Activated CD4-positive, alpha-beta T cell treated with anti-CD3 and anti-CD28 coated beads for 4 hours (primary cell): ENCODE measurements at places on chromosomes 2 and 18.

DNA sequence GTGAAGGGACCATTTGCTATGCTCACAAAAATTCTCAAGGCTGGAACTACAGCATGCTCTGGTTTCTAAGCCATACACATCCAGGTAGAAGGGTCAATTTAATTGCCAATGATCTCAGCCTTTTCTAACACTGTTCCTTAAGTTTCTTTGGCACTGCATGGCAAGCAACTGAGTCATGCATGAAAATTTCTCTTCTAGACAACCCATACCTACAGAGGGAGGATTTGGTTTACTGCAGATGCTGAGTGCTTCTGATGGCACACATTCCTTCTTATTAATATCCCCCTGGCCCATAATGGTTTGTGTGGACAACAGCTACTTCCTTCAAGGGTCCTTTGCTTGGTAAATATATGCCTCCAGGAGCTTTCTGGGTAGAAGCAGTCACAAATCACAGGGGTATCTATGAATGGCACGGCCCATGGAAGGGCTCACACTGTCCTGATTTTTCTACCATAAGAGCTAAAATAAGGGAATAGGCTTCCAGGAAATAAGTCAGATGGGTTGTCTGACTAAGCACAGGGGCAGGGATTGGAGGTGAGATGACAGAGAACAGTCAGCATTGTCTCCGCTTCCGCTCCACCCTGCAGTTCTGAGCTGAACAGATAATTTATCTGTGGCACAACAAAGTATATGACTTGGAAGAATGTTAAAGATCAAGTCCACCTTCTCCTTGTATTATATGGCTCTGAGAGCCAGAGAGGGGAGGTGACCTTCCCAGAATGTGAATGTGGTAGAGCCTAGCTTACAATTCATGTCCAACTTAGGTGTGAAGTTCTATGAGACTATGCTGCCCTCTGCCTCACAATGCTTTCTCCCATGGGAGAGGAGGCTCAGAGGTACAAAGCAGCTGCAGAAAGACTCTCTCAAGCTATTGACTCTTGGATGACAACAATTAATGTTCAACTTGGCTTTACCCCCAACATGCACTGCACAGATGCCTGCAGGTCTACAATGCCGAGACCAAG is 199.2 kb upstream of the TNP1 start:
- no peak for DNase-seq

GRCh38 chr2:60500861-60501260 is 52.6 kb downstream of the BCL11A start:
- no peak for DNase-seq

- DNase-seq = no peak
These were observed 11.2 kb upstream of the LBH start for GRCh38 chr2:30219886-30220875.

GRCh38 chr2:46381263-46381849 is 84.1 kb downstream of the EPAS1 start:
- no peak for DNase-seq

- DNase-seq = no peak
These were observed 81.4 kb downstream of the MYCN start for GRCh38 chr2:16021611-16022363.

GRCh38 chr18:63431180-63431579 is 8.9 kb upstream of the VPS4B start:
- DNase-seq = no peak

GRCh38 chr2:200757399-200757798 is 54.3 kb upstream of the BZW1 start:
- no peak for DNase-seq

DNA sequence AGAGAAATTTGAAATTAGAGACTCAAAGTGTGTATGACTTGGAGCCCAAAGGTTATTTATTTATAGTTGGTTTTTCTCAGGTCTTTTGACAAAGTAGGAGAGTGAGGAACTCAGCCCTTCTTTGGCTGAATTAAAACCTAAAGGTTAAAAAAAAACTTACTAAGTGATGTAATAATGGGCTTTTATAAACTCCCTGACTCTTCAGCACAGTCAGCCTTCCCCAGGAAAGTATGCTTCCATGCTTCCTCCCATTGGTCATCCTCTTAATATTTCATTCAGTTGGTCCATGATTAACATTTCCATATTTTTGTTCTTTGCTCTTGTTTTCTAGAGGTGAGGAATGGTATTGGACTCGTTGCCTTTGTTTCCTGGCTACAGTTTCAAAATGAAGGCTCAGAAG is 7.2 kb downstream of the ARPC2 start:
- no peak for DNase-seq

GRCh38 chr2:196959734-196960338 is 33.3 kb upstream of the PGAP1 start:
- DNase-seq = no peak

DNA sequence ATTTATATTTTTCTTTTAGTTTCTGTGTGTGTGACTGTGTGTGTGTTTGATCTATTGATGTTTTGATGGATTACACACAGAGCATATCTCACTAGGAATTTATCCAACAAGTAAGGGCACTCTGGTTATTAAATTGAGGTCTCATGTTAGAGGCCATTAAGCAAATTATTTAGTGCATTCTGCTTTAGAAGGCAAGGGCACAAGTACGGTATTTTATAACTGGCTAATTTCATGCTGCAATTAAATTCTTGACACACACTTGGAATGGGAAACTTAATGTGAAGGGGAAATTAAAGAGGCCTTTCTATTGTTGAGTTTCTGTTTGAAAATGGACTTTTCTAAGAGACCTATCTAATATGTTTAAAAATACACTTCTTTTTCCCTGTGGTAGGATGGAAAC is 25.8 kb downstream of the NYAP2 start:
- no peak for DNase-seq

DNA sequence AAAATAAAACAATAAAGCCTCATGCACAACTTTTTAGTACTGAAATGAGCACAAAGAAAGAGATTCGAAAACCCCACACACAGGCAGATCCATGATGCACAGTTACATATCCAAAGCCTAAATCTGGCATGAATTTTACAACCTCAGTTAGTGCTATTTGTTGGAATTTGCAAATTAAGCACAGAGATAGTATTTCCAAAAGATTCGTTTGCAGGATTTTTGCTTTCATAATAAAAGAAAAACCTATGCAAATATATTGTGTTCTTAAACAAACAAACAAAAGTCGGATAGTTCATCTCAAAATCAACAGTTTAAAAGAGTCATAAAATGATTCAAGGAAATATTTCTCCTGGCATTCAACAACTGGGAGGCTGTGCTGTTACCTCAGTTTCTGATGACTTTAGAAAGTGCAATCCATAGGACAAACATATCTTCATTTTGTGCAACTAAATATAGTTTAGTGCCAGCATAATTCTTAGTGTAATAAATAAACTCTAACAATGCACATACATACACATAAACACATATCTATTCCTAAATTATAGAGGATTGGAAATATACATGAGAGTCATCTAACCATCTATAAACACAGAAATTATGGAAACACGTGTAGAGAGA is 10.8 kb downstream of the PAX3 start:
- no peak for DNase-seq

DNA sequence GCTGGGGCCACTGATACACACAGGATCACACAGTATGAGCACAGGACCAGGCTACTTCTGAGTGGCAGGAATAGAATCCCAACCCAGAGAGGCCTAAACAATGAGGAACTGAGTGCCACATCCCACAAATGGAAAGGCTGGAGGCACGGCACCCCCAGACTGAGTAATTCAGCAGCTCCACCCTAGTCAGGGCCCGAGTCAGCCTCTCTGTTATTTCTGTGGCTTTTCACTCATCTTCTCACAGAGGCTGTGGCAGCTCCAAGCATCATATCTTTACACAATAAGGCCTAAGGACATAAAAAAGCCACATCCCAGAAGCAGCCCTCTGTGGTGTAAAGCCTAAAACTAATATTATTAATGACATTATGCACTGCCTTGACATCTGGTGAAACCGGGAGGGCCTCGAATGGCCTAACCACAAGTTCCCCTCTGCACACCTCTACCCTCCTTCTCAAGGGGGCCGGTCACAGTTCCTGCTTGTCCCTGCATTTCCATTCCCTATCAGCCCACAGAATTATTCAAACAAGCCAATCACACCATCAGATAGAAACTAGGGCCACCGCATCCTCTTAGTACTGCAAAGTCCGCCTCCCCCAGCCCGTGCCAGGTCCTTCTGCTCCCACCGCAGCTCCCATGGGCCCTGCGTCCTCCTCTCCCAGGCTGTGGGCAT is 12.5 kb upstream of the MAL start:
- DNase-seq = no peak

DNA sequence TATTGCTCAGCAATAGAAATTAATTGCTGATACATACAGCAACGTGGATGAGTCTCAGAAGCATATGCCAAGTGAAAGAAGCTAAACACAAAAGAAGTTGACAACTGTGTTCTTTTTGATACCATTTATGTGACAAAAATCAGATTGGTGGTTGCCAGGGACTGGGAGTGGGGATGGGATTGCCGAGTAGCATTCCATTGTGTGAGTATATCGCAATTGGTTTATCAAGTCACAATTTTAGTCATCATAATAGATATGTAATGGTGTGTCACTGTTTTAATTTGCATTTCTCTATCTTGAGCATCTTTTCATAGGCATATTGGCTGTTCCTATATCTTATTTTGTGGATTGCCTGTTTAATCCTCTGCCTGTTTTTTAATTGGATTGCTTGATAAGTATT is 20.9 kb downstream of the STRADB start:
- no peak for DNase-seq

GRCh38 chr2:141522048-141522447 is 608.8 kb downstream of the LRP1B start:
- DNase-seq = no peak

DNA sequence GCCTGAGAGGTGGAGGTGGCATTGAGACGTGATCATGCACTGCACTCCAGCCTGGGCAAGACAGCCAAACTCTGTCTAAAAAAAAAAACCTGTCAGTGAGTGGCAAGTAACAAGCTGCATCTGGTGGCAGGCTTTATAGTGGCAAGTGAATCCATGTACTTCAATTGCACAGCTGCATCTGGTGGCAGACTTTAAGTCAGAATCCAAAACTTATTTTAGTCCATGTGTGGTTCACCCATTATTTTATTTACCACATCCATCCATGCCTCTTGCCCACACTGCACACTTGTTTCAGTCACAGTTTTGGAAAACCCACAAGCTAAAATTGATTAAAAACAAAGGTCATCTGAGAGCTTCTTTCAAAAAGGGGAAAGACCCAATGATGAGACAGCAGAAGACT is 1636.4 kb upstream of the NXPH2 start:
- DNase-seq = no peak

DNA sequence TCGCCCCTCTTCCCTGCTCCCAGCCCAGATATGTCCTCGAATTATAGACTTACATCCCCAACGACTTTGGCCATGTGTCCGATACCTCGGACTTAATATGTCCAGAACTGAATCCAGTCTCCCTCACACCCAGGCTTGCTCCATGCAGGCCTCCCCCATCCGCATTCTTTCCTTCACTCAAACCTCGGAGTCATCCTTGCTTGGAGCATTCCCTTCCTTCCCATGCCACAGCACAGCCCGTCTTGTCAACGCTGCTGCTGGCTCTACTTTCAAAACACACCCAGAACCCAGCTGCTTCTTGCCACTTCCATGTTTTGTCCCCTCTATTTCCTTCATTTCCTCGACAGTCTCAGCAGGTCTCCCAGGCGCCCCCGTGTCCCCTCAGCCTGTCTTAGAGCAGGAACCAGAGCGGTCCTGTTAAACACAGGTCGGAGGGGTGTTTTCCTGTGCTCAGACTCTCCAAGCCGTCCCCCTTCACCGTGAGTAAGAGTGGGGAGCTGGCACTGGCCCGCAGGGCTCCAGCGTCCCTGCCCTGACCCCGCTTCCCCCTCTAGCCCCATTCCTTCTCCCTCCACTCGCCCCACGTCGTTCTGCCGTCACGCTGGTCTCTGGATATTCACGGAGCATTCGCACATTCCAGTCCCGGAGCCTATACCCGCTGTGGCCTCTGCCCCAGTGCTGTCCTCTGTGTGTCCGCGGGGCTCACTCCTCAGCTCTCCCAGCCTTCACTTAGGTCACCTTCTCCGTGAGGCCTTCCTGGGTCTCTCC is 54.4 kb downstream of the VAPA start:
- no peak for DNase-seq

GRCh38 chr2:99734236-99734635 is 244.4 kb upstream of the REV1 start:
- no peak for DNase-seq

GRCh38 chr2:58604096-58604495 is 363.0 kb upstream of the FANCL start:
- DNase-seq = no peak

- DNase-seq = no peak
These were observed 190.4 kb downstream of the MC4R start for GRCh38 chr18:60182223-60182622.

GRCh38 chr18:48554610-48555400 is 16.0 kb downstream of the CTIF start:
- DNase-seq = no peak

GRCh38 chr2:47058003-47058931 is 96.8 kb downstream of the STPG4 start:
- DNase-seq = no peak

GRCh38 chr2:19380532-19380931 is 22.1 kb upstream of the OSR1 start:
- no peak for DNase-seq

- DNase-seq = no peak
These were observed 178.8 kb upstream of the CHST9 start for GRCh38 chr18:27363872-27364271.

- no peak for DNase-seq
These were observed 50.8 kb downstream of the NRP2 start for GRCh38 chr2:205733082-205733481.

- no peak for DNase-seq
These were observed 8.0 kb downstream of the OTOF start for GRCh38 chr2:26469955-26470354.

DNA sequence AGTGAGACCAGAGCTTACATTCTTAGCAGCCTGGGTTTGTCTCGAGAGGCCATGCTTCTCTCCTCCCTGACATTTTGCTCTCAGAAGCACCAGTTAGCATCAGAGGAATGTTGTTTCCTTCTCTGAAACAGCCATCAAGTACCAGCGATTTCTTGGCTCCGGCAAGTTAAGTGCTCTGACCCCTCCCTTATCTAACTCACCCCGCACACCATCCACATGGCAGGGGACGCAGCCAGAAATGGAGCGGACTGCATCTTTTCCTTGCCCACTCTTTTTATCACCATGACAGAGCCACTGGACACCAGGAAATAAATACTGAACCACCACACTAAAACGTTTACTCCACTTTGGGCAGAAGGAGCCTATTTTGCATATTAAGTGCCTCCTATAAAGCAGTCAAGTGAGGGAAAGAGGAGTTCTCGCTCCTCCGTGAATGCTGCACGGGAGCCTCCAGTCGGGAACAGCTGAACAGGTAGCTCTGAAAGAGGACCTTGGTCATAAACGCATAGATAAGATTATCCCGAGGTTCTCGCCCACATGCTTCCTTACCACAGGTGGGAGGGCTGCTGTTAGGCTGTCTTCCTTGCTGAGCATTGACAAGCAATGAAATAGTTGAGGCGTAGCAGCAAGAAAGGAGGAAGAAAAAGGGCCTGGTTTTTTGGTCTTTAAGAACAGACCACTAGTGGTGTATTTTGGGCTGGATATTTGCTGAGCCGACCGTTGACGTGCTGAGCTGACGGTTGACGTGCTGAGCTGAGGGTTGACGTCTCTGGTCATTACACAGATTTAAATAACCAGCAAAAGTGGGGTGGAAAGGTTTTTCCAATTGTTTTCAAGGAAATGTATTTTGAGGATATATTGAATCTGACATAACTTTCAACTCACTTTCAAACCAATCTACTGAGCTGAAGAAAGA is 71.4 kb upstream of the ITGB6 start:
- no peak for DNase-seq

GRCh38 chr2:129641371-129641770 is 338.1 kb upstream of the RAB6C start:
- DNase-seq = no peak
